ENCODE measurements at places on chromosomes 11 and 22. TPM values are rescaled to one million over a fixed set of nuclear protein-coding genes. Genes with fewer than 3 reads are reported as not detected.

The PRR33 gene
- total RNA-seq: not detected

The CYTH4 gene
- 23.1 TPM for total RNA-seq

The OR51I1 gene
- total RNA-seq: not detected

The MPPED2 gene
- not detected for total RNA-seq

The TNNI2 gene
- 0.33 TPM for total RNA-seq

The LRRC74B gene
- total RNA-seq: not detected

DNA sequence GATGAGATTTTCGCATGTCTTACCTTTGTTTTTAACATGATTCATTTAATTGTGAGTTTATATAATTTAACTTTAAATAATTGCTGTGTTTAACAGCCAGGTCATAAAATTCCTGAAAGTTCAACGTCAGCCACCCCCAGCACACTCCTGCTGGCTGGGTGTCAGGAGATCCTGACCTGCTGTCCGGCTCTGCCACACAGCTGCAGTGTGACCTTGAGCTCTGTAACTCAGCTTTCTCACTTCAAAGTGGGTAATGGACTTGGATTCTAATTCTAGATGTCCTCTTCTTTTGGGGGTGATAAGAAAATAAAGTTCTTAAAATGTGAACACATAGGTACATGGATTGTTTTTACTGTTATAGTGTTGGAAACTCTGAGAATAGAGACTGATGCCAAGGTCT lies 10.9 kb downstream of the VPS26B start:
- H3K4me3 ChIP-seq: no peak overlapping the region
- H3K36me3 ChIP-seq: peaks cover 37% of the 10 kb centered on the region
- DNase-seq: no peak
- no peak overlapping the region for H3K27ac ChIP-seq
- H3K27me3 ChIP-seq: no peaks in the 10 kb centered on the region

DNA sequence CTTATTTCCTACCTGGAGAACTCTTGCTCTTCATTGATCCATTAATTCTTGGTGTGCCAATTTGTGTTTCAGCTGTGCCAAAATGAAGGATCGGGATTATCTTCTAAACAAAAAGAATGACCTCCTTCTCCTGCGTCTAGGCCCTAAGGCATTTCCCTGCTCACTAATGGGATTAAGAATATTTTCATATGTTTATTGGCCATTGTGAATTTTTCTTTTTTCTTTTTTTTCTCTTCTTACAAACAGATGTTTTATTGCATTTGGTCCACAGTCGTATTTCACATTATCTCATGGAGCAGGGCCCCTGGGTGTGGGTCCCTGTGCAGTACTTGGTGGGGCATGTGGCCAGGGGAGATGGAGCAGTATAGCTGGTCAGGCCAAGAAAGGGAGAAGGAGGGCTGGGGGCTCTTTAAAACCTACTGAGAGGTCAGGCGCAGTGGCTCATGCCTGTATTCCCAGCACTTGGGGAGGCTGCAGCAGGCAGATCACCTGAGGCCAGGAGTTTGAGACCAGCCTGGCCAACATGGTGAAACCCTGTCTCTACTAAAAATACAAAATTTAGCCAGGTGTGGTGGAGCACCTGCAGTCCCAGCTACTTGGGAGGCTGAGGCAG lies 35.3 kb upstream of the HORMAD2 start:
- no peak overlapping the region for H3K27ac ChIP-seq
- peaks cover 10% of the 10 kb centered on the region for H3K4me1 ChIP-seq
- H3K36me3 ChIP-seq: no peaks in the 10 kb centered on the region
- no peak overlapping the region for H3K4me3 ChIP-seq
- H3K27me3 ChIP-seq: peaks cover 5% of the 10 kb centered on the region
- DNase-seq: no peak

DNA sequence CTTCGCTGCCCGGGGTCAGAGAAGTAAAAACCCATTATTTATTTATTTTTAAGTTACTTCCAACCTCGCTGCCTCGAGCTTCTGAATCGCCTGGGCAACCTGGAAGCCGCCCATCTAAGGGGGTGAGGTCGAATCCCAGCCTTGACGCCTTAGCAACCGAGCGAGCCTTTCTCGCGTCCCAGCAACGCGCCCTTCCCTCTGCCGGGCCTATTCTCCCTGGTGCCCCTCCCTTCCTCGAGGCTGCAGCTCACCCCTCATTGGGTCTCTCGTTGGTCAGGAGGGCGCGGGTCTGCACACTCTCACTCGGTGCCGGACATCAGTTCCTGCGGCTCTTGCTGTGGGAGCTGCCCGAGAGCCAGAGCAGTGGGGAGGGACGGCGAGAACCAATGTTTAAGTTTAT lies at the start of gene CCDC81:
Gene CCDC81, plus strand, starts transcription at position 302 of the 400 bp plus-strand sequence. CDS start 277 bp downstream, outside the sequence.
- no peak within 1 kb of the TSS for H3K4me3 ChIP-seq
- no peaks in the 10 kb centered on the region for H3K27me3 ChIP-seq
- DNase-seq: no peak
- H3K4me1 ChIP-seq: no peaks in the 10 kb centered on the region
- no peak within 1 kb of the TSS for H3K27ac ChIP-seq

DNA sequence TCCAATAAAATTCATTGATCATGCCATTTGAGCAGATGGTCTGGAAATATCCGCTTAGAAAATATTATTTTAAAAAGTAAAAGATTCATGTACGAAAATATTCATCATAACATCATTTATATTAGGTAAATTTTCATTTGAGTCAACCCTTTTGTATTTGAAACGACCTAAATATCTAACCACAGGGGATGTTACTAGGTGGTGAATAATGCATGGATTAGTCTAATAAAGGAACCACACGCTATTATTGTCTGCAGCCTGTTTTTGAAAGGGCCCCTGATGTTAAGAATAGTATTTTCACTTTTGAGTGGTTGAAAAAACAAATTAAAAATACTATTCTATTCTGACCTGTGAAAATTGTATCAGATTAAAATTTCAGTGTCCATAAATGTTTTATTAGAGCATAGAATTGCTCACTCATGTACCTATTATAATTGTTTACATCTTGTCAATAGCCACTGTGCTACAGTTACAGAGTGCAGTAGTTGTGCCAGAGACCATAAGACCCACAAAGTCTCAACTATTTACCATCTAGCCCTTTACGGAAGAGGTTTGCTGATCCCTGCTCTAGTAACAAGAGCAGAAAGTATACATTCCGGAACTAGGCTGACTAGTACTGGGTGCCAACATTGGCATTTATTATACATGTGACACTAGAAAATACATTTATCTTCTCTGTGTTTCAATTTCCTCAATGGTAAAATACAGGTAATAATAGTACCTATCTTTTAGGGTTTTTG lies 176.1 kb downstream of the LRRC4C start:
- H3K27me3 ChIP-seq: no peaks in the 10 kb centered on the region
- no peaks in the 10 kb centered on the region for H3K36me3 ChIP-seq
- no peaks in the 10 kb centered on the region for H3K4me1 ChIP-seq
- no peak overlapping the region for H3K27ac ChIP-seq
- DNase-seq: no peak

GRCh38 chr11:134638796-134639430 lies 226.9 kb upstream of the B3GAT1 start:
- DNase-seq: no peak
- no peak overlapping the region for H3K4me3 ChIP-seq
- H3K36me3 ChIP-seq: no peaks in the 10 kb centered on the region

DNA sequence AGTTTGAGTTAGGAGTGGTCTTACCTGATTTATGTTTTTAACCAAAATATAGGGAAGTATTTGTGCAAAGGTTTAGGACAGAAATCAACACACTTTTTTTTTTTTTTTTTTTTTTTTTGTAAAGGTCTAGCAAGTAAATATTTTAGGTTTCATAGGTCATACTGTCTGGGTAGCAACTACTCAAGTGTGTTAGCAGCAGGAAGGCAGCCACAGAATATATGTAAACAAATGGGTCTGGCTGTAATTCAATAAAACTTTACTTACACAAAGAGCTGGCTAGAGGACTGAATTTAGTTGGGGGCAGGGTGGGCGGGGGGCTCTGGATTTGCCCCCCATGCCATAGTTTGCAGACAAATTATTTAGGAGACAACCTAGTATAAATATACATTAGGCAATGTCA lies 510.4 kb downstream of the NELL1 start:
- H3K27me3 ChIP-seq: no peaks in the 10 kb centered on the region
- H3K4me3 ChIP-seq: no peak overlapping the region
- no peak overlapping the region for H3K27ac ChIP-seq
- H3K4me1 ChIP-seq: no peaks in the 10 kb centered on the region
- H3K36me3 ChIP-seq: no peaks in the 10 kb centered on the region

- H3K36me3 ChIP-seq: no peaks in the 10 kb centered on the region
- no peak overlapping the region for H3K4me3 ChIP-seq
- H3K27ac ChIP-seq: no peak overlapping the region
- no peaks in the 10 kb centered on the region for H3K27me3 ChIP-seq
- DNase-seq: no peak
These were observed 493.3 kb downstream of the BRD1 start for GRCh38 chr22:49334449-49334789.

GRCh38 chr11:45166604-45166897 lies 20.1 kb downstream of the PRDM11 start:
- no peak for DNase-seq
- no peak overlapping the region for H3K27ac ChIP-seq
- H3K4me1 ChIP-seq: no peaks in the 10 kb centered on the region
- H3K27me3 ChIP-seq: no peaks in the 10 kb centered on the region
- H3K36me3 ChIP-seq: no peaks in the 10 kb centered on the region

DNA sequence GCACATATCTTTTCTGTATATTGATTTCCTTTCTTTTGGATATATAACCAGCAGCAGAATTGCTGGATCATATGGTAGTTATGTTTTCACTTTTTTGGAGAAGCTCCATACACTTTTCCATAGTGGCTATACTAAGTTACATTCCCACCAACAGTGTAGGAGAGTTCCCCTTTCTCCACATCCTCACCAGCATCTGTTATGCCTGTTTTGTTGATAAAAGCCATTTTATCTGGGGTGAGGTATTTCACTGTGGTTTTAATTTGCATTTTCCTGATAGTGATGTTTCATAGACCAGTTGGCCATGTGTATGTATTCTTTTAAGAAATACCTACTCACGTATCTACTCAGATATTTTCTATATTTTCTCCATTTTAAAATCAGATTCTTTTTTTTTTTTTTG lies 419.3 kb upstream of the FAT3 start:
- no peak for DNase-seq
- H3K27ac ChIP-seq: no peak overlapping the region
- H3K27me3 ChIP-seq: no peaks in the 10 kb centered on the region
- H3K36me3 ChIP-seq: no peaks in the 10 kb centered on the region

GRCh38 chr22:22767876-22768602 lies 119.6 kb upstream of the IGLL5 start:
- no peaks in the 10 kb centered on the region for H3K36me3 ChIP-seq
- DNase-seq: no peak
- H3K27ac ChIP-seq: no peak overlapping the region
- no peak overlapping the region for H3K4me3 ChIP-seq
- H3K4me1 ChIP-seq: peaks cover 4% of the 10 kb centered on the region

DNA sequence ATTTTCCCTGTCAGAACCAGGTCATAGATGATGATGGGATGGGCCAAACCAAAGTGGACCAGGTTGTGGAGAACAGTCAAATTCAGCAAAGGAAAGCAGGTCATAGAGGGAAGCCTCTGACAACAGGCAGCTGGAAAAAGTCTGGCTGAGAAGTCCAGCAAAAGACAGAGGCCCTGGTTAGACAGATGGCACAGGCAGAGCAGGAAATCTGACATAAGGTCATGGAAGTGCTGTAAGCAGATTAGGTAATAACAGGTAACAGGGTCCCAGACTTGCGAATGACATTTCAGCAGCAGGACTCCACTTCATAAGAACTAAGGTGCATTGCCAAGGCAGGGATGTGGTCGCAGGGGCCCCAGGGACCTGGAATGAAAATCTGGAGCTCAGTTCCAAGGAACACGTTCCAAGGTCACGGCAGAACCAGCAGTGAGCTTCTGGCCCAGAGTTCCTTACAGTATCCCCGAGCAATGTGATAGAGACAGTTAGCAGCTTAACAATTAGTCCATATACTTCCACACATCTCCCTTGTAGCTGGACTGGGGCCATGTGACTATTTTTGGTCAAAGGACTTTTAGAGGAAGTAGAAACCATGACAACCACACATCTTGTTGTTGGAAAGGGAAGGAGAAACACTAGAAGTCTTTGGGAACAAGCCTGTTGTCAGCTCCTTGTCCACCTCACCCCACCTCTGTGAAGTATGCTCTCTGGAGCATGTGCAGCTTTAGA lies 75.4 kb downstream of the ME3 start:
- no peak for DNase-seq
- no peaks in the 10 kb centered on the region for H3K27me3 ChIP-seq
- H3K4me3 ChIP-seq: no peak overlapping the region
- H3K4me1 ChIP-seq: peaks cover 12% of the 10 kb centered on the region
- no peak overlapping the region for H3K27ac ChIP-seq

DNA sequence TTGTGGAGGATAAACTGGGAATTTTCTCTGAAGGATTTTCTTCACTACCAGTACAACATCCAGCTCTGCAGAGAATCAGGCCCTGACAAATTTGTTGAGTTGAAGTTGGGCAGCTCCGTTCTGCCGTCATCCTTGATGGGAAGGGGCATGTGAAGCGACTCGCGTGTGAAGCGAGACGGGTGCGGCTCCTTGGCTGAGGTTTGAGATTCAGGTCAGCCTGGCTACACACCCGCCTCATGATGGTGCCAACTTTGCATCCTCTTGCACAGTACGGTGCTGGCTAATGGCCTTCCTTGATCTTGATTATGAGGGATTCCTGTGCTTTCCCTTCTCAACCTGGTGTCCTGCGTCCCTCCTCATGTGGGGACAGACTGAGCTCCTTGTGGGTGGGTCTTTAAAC lies 19.7 kb upstream of the CDC42EP2 start:
- DNase-seq: no peak
- H3K4me1 ChIP-seq: no peaks in the 10 kb centered on the region
- no peaks in the 10 kb centered on the region for H3K27me3 ChIP-seq
- H3K4me3 ChIP-seq: no peak overlapping the region

- H3K4me1 ChIP-seq: no peaks in the 10 kb centered on the region
- H3K27me3 ChIP-seq: no peaks in the 10 kb centered on the region
- no peaks in the 10 kb centered on the region for H3K36me3 ChIP-seq
- no peak for DNase-seq
These were observed 6.6 kb upstream of the MS4A12 start for GRCh38 chr11:60485987-60486386.

- no peak overlapping the region for H3K27ac ChIP-seq
- H3K36me3 ChIP-seq: no peaks in the 10 kb centered on the region
- H3K27me3 ChIP-seq: no peaks in the 10 kb centered on the region
- no peaks in the 10 kb centered on the region for H3K4me1 ChIP-seq
- DNase-seq: no peak
These were observed 123.1 kb upstream of the C11orf87 start for GRCh38 chr11:109298865-109299264.

GRCh38 chr11:16377746-16378145 lies 21.4 kb upstream of the SOX6 start:
- no peak overlapping the region for H3K27ac ChIP-seq
- no peaks in the 10 kb centered on the region for H3K4me1 ChIP-seq
- H3K27me3 ChIP-seq: no peaks in the 10 kb centered on the region
- DNase-seq: no peak

- H3K27ac ChIP-seq: no peak within 1 kb of the TSS
- no peaks in the 10 kb centered on the region for H3K27me3 ChIP-seq
- DNase-seq: no peak
- no peaks in the 10 kb centered on the region for H3K36me3 ChIP-seq
- H3K4me1 ChIP-seq: no peaks in the 10 kb centered on the region
These were observed at the start of gene MMP1 for GRCh38 chr11:102798012-102798746. Gene MMP1, minus strand, starts transcription at chr11:102798160. Its CDS starts 68 bp downstream, at chr11:102798092.
